ENCODE measurements at places on chromosomes 16 and 17.
A peak's percentile ranks its signal among the peaks of the same experiment; 100 is the strongest.

GRCh38 chr16:56355221-56355620 is 70.1 kb downstream of the AMFR start:
- H3K4me3 ChIP-seq = no peak overlapping the region
- H3K27me3 ChIP-seq = no peaks in the 10 kb centered on the region
- H3K4me1 ChIP-seq = peaks cover 8% of the 10 kb centered on the region
- no peaks in the 10 kb centered on the region for H3K36me3 ChIP-seq
- H3K27ac ChIP-seq = no peak overlapping the region

DNA sequence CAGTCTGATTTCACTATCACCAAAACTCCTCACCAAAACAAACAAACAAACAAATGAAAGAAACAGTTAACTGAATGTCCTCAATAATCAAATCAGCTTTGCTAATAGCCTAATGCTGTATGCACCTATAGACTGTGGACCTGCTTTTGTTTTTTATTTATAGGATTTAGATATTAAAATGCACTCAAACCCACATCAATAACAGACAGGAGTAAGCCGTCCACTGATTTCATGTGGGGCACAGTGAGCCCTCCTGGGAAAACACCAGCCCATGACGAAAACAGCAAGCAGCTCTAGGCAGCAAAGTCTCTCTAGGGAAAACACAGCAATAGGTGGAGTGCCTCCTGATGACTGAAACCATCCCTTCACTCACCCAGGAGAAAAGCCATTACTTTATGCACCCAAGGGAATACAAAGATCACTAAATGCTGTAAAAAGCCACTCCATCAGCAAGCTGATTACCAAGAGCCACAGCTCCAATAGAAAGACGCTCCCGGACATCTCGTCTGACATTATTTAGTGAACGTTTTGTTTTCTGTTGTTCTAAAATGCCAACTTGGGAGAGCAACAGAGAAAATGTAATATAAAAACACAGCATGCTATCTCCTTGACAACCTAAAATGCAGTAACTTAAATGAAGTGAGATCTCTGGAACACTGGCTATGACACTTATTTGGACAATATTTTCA is 47.8 kb downstream of the ANKFY1 start:
- no peaks in the 10 kb centered on the region for H3K36me3 ChIP-seq
- H3K27me3 ChIP-seq = no peaks in the 10 kb centered on the region
- peaks cover 3% of the 10 kb centered on the region for H3K4me1 ChIP-seq
- no peak for DNase-seq
- H3K4me3 ChIP-seq = no peak overlapping the region

- H3K4me3 ChIP-seq = no peak overlapping the region
- no peak overlapping the region for H3K27ac ChIP-seq
- no peak for DNase-seq
- no peaks in the 10 kb centered on the region for H3K4me1 ChIP-seq
Measured at GRCh38 chr16:51035110-51035498, 116.0 kb downstream of the SALL1 start.

GRCh38 chr16:16106466-16106865 is 116.8 kb downstream of the ABCC6 start:
- peaks cover 55% of the 10 kb centered on the region for H3K36me3 ChIP-seq
- no peak overlapping the region for H3K27ac ChIP-seq
- no peak overlapping the region for H3K4me3 ChIP-seq
- no peaks in the 10 kb centered on the region for H3K27me3 ChIP-seq
- no peak for DNase-seq

DNA sequence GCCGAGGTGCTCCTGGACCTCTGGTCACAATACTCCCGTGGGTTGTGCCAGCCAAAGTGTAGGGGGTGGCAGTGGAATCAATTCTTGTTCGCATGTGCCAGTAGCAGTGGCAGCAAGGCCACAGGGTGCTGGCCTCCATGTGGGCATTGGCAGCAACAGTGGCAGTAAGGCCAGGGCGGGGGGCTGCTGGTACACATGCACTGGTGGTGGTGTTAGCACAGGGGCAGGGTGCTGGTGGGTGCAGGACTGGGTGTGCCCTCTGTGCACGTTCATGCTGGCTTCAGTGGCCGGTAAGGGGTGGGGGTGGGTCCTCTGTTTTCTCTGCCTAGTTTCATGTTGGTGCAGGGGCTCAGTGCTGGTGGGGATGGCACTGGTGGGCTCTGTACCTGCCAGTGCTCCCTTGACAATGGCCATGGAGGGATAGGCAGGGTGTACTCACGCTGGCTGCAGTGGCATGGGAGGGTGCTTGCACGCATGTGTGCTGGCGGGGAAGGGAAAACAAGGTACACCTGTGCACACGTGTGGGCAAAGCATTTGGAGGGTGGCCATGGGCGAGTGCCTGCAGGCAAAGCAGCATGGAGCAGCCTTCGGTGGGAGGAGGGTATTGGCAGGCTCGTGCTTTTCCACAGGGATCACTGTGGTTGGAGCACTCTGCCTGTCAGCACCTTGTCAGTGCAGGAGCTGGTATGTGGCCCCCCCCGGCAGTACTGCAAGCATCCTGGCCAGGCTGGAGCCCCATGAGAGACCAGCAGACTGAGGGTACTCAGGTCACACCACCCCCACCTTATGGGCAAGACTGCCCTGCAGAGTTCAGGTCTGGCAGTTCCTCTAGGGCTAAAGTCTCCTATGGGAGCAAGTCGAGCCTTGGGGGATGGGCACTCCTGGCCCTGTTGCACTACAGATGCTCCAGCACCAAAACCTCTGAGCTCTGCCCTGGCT is 35.8 kb downstream of the NF1 start:
- peak overlapping the region; percentile 41 for H3K27ac ChIP-seq
- no peaks in the 10 kb centered on the region for H3K36me3 ChIP-seq
- peak; percentile 81 for DNase-seq
- H3K4me3 ChIP-seq = no peak overlapping the region

DNA sequence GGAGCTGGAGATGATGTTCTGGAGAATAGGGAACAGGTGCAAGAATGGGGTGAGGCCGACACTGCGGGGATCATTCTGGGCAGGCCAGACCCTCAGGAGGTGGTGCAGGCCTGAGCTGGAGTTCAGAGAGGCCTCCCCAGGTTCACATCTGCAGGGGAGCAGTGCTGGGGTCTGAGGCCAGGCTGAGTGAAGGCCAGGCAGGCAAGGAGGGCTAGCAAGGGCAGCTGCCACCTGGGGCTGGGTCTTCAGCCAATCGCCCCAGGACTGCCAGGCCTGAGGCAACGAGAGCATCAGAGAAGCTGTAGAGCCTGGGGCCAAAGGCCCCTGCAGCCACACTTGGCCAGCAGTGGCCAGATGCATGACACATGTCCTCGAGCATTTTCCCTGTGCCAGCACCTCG is 14.5 kb downstream of the FOXN1 start:
- no peak overlapping the region for H3K27ac ChIP-seq
- H3K4me3 ChIP-seq = no peak overlapping the region
- H3K36me3 ChIP-seq = no peaks in the 10 kb centered on the region
- DNase-seq = no peak

DNA sequence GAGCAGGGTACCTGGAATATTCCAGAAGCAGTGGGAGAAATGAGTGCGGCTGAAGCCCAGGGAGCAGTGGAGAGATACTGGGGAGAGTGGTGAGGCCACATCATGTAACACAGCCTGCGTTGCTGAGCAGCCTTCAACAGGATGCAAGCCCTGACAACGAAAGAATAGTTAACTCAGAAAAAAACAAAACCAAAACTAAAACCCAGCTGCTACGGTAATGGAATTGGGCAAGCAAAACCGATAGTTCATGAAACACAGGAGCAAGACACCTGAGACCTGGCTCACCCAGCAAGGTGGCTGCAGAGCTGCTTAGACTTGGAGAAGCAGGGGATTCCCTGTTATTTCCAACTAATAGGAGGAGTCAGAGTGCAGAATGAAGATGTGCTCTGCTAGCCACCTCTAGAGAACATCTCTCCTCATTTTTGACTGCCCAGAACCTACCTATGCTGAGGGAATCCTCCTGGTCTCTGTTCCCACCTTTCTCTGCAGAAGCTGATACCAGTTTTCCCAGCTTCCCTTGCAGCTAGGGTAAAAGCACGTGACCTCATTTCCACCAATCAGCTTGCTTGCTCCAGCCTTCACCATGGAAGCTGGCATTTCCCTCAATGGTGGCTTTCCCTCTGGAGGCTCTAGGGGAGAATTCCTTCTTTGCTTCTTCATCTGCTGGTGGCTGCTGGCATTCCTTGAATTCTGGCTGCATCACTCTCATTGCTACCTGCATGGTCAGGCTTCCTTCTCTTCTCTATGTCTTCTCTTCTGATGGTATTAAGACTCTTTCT is 59.4 kb upstream of the XYLT1 start:
- no peak for DNase-seq
- no peaks in the 10 kb centered on the region for H3K36me3 ChIP-seq

DNA sequence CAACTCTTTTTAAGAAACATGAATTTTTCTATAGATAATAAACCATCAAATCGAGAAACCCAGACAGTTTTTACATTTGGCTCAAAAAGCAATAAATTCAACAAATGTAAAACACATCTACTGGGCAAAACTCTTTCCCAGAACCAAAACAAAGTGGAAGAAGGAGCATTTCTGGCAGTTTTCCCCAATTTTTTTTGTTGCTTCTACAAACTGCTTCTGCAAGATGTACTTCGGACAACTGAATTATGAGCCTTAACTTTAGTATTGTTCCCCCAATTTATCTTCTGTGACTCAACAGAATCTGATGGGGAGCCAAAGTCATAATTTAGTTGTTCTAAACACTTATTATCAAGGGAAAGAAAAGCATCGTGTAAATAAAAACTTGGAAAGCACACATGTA is 1047.2 kb downstream of the CDH11 start:
- no peaks in the 10 kb centered on the region for H3K27me3 ChIP-seq
- no peaks in the 10 kb centered on the region for H3K4me1 ChIP-seq
- DNase-seq = no peak
- no peaks in the 10 kb centered on the region for H3K36me3 ChIP-seq
- H3K27ac ChIP-seq = no peak overlapping the region

DNA sequence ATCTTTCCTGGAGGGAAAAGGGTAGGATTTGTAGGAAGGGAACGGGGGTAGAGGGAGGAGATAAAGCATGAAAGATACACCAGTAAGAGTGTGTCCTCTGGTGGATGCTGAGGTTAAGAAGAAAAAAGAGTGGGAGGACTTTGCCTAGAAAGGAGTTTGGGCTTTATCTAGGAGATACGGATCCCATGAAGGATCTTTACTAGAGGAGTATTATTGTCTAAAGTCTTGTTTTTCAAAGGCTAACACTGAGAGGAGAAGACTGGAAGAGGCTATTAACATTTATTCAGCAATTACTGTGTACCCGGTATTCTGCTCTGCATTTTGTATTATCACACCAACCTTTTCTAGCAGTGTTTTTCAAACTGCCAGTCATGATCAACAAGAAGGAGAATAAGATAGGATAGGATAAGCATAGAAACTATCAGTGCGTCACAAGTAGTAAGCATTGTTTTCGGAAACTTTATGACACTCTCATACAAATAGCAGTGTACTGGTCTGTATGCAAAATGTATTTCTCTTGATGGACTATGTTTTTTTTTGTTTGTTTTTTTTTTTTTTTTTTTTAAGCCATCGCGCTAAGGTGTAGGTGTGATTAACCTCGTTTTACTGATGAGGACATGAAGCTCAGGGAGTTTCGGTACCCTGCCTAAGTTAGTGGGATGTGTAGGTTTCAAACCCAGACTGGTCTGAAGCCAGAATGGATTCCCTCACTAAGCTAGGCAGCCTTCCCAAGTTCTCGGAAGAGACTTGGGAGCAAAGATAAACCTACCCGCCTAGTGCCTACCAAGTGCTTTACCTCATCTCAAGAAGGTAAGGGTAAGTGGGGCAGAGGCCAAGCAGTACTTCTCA is 1.3 kb upstream of the SP2 start:
- no peaks in the 10 kb centered on the region for H3K27me3 ChIP-seq
- no peaks in the 10 kb centered on the region for H3K36me3 ChIP-seq
- H3K4me1 ChIP-seq = peaks cover 8% of the 10 kb centered on the region

DNA sequence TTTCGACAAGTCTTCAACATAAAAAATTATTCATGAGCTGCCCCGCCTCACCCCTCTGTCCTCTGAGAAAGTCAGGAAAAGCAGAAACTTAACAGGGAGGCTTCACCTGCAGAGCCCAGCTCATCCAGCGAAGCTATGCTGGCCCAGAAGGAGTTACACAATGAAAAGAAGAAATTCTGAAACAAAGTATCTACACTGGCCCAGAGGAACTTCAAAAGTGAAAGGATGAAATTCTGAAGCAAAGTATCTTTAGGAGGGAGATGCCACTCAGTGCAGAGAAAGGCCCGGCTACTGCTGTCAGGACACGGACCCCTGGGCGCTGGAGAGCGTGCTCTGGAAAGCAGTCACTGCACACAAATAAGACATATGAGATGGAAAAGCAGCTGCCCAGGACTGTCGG is 1.6 kb downstream of the GALNS start:
- H3K27ac ChIP-seq = no peak overlapping the region
- no peak for DNase-seq
- H3K27me3 ChIP-seq = no peaks in the 10 kb centered on the region

GRCh38 chr16:48559462-48560211 is 50.3 kb downstream of the N4BP1 start:
- peaks cover 14% of the 10 kb centered on the region for H3K36me3 ChIP-seq
- H3K27me3 ChIP-seq = no peaks in the 10 kb centered on the region
- no peak overlapping the region for H3K27ac ChIP-seq
- peaks cover 67% of the 10 kb centered on the region for H3K4me1 ChIP-seq

DNA sequence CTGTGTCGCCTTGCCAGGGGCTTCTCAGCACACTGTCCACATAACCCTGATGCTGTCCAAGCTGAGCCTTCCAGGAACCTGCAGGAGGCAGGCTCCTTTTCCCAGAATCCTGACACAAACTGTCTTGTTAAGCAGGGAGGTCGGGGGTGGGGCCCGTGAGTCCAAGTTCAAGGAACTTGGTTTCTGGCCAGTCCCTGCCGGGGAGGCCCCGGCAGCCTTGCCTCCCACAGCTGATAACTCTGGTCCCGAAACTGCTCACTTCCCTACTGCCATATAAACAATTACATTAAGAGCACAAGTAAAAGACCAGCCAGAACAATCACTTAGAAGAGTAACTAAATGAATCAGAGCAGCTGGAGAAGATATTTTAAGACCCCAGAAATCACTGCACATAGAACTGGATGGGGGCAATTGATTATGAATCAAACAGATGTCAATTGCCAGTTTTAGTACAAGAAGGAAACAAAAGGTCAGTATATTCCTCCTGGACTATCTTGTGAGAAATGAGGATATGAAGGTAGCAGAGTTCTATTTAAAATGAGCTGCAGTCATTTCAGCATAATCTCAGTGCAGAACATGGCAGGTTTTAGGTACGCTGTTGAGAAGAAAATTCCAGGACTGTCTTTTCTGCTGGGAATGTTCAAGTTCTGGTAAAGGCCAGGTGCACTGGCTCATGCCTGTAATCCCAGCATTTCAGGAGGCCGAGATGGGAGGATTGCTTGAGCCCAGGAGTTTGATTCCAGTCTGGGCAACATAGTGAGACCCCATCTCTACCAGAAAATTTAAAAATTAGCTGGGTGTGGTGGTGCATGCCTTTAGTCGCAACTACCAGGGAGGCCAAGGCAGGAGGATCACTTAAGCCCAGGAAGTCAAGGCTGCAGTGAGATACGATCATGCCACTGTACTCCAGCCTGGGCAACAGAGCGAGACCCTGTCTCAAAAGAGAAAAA is 169.8 kb downstream of the PITPNC1 start:
- no peaks in the 10 kb centered on the region for H3K36me3 ChIP-seq
- H3K4me1 ChIP-seq = no peaks in the 10 kb centered on the region
- no peak overlapping the region for H3K4me3 ChIP-seq
- H3K27ac ChIP-seq = no peak overlapping the region
- H3K27me3 ChIP-seq = no peaks in the 10 kb centered on the region

Measured in heart left ventricle (tissue), 16 donors.